ENCODE measurements at places on chromosomes 3 and 15.

GRCh38 chr15:85296615-85297402, 83.6 kb upstream of the AKAP13 start:
- DNase-seq = peak; percentile 51

DNA sequence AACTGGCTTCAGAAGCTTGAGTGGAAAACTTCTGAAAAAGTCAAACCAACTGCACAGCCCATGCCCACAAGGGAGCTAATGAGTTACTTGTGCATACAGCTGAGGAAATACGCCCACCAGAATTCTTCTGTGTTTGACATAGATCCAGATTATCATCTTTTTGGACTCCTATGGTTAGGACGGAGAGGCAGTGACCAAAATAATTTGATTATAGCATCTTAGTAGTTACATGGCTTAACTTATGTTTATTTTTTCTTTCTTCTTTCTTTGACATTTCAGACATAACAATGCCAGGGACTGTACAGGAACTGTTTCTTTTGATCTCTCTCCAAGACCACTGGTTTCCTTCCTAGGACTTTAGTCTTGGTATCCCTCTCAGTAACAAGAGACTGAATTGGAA, 246.1 kb upstream of the RASGRP1 start:
- no peak for DNase-seq

DNA sequence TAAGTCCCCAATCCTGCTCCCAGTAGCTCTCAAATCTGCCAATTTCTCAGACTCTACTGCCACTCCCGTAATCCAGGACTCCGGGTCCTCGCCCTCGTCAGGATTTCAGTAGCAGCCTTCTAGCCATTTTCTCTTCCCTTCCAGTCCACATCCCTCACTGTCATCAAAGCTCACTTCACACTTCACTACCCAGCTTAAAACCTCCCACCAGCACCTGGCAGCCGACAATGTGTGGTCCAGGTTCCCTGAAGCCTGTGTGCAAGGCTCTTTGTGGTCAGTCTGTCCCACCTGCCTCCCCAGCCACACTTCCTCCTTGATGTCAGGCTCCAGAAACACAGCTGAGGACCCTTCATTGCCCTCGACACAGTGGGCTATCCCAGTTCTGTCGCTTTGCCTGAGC, 304.5 kb upstream of the ROPN1 start:
- no peak for DNase-seq

DNA sequence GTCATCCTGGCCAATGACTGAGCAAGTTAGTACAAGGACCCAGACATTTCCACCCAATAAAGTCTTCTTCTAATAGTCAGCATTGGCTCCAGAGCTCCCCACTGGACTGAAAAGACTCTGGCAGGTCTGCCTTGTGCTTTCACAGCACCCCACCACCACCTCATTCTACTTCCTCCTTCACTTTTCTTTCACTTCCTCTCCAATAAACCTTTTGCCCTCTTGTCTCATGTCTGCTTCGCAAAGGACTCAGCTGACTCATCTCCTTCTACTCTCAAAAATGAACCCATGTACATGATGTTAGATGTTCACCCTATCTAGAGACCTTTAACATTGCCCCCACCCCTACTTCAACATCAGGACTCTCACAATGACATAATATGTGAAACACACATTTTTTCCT, 181.0 kb upstream of the PPP2R3A start:
- no peak for DNase-seq

DNA sequence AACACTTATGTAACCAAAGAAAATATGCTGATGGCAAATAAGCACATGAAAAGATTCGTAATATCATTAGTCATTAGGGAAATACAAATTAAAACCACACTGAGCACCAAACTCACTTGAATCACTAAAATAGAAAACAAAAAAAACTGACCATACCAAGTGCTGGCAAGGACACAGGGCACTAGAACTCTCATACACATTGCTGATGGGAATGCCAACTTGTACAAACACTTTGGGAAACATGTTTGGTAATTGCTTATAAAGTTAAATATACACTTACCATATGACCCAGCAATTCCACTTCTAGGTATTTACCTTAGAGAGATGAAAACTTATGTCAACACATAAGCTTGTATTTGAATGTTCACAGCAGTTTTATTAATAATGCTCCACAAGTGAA, 95.5 kb downstream of the TFDP2 start:
- DNase-seq = no peak

DNA sequence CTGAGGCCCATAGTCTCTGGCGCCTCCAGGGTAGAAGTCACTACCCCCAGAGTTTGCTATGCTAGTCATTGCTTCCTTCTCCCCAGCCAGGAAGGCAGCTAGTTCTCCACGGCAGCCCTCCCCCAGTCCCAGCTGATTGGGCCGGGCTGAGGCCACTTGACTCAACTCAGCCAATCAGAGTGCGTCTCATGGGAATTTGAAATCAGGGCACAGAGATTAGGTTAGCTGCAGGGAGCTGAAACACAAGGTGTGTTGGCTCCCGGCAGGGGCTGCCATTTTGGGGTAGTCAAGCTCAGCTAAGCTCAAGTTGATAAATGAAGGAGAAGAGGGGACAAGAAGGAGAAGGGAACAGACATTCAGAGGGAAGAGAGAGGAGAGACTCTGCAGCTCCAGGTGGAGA, 32.8 kb downstream of the LINGO1 start:
- peak; percentile 62 for DNase-seq

DNA sequence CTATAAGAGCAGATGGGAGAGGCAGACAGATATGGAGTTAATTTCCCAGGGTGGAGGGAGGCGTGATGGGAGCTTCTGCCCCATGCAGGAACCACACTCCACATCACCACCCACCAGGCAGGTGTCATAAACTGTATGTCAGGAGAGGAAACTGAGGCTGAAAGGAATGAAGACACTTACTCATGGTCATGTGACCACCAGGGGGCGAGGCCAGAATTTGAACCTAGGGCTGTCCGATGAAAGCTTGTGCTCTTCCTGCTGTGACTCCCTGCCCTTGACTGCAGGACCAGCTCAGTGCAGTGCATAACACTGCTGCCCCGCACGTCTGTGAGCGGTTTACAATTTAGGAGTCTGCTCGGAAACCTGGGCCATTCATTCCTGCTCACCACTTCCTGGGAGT, 28.8 kb downstream of the NUP210 start:
- no peak for DNase-seq

- no peak for DNase-seq
Measured at GRCh38 chr15:35078221-35078915, 6.7 kb downstream of the NANOGP8 start.

DNA sequence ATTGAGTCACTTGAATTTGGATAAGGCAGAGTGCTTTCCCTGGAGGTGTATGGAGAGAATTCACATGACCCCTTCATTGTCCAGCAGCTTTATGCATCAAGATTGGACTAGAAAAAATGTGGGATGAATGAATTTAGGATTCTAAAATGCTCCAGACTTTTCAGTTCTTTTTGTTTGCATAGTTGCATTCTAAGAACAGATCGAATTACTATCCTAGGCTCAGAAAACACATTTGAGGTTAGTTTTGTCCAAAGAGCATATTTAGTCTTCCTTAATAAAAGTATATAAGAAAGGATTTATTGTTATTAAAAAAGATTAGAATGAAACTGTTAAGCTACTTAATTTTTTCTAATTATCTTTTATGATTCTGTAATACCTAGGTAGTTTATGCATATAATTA, 127.4 kb downstream of the UBE2E2 start:
- DNase-seq = no peak

GRCh38 chr3:56630966-56631365, 52.1 kb downstream of the TASOR start:
- no peak for DNase-seq

GRCh38 chr3:49098910-49099630, 5.2 kb upstream of the QRICH1 start:
- DNase-seq = peak; percentile 23

DNA sequence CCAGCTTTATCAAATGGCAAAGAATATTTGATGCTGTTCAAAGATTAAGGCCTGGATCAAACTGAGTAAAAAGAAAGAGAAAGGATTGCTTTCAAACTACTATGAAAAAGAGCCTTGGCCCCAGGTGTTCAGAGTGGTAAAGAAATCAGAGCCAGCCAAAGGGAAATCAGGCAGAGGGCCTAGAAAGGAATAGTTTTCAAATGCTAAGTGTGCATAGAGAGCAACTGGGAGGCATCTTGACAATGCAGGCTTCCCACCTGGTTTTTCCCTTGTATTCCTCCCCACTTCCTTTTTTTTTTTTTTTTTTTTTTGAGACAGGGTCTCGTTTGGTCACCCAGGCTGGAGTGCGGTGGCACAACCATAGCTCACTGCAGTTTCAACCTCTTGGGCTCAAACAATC, 340.2 kb upstream of the ADAMTS9 start:
- no peak for DNase-seq

- DNase-seq = no peak
Measured at GRCh38 chr15:55106155-55106554, 90.6 kb downstream of the RSL24D1 start.
